ENCODE measurements at places on chromosomes 1 and 21.

DNA sequence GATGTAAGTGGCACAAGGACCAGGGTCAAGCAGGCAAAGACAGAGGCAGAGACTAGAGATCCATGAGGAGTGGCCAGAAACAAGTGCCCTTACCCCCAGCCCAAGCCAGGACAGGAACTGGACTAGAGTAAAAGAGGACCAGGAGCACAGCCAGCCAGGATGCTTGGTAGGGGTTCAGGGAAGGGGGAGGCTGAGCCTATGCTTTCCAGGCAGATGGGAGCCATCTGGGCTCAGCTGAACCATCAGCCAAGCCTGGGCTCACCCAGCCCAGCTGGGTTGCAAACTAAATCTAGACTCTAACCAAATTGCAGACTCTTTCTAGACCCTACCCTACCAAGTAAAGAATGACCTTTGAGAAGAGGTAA is 15.2 kb downstream of the PDZK1IP1 start:
- no peak for DNase-seq

DNA sequence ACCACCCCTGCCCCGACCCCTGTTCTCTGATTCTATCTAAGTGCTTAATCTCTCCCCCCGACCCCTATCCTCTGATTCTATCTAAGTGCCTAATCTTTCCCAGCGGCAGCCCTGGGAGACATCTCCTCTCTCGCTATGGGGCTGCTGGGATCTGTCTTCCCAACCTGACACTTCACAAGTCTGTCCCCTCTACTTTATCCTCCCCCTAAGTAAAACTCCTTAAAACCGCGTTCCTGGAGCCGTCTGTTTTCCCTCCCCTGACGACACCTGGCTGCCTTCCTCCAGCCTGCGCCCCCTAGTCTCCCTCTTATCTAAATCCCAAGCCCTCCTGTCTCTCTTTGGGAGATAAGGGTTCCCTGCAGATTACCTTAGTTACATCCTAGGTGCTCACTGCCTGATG is 30.5 kb downstream of the EPHB2 start:
- no peak for DNase-seq

DNA sequence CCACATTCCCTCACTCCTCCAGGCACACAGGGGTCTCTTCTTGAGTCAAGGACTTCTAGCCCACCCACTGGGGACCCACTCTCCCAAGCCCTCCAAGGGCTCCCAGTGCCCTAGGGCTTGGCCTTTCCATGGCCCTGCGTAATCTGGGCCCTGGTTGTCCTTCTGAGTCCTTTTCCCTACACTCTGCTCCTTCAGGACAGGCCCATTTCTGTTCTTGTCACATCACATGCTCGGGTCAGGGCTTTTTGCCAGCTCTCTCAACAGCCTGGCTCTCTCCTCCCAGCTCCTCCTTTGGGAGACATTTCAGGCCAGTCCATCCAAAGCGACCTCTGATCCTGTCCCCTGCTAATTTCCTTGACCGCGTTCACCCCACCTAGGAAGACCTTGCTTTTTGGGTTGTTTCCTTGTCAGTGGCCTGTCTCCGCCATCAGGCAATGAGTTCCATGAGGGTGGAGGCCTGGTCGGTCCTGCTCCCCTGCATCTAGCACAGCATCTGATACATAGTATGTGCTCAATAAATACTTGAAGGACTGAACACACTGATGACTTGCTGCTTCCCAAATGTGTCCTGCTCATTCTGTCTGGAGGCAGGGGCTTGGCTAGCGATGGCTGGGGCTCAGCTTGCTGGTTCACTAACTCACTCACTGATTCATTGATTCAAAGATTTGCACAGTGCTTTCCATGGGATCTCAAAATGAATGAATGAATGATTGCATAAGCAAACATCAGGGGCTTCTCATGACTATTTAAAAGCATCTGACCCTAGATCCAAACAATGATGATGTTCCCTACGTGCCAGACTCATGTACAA is 44.8 kb downstream of the DHRS3 start:
- DNase-seq, result no peak

- DNase-seq, result peak; percentile 8
Observed at GRCh38 chr1:29674627-29675326, 438.5 kb downstream of the PTPRU start.

- DNase-seq, result no peak
Observed at GRCh38 chr1:95916616-95917015, 682.6 kb downstream of the RWDD3 start.

GRCh38 chr1:15942661-15943327 is 33.1 kb downstream of the ZBTB17 start:
- DNase-seq, result peak; percentile 21

DNA sequence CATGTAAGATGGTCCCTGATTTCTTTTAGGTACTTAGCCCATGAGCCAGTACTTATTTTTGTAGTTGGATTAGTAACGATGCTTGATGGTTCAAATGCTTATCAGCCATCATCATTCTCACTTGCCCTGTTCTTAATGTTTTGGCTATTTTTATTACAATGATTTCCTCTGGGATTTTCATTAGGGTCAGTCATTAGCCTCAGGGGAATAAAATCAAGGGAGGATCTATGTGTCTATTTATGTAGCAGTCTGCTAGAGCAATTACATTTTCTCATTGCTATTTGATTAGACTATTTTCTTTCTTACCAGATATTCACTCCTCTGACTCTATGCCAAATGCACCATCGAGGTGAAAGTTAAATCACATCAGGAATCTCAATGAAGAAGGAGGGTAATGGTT is 10.9 kb upstream of the CCT8 start:
- no peak for DNase-seq
